ENCODE measurements at places on chromosomes 3 and 15.

- DNase-seq, result no peak
These were observed 1006.7 kb upstream of the NR2F2 start for GRCh38 chr15:95323796-95324195.

DNA sequence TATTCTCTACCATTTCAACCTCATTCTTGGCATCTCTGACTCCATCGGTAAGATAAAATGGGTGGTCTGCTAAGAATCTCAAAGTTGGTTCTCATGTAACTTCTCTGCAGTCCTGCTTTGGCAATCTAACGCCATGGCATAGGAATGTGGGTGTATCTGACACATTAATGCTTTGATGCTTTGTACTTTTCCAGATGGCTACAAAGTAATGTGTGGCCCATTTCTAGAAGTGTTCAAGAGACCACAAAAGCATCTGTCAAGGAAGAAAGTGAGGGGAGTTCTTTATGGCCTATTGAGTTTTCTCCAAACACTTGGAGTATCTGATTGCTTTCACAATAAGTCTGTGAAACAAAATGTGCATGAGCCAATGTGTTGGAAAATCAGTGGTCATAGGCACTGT is 339.9 kb upstream of the TGFBR2 start:
- no peak for DNase-seq

GRCh38 chr3:150419076-150419868 is 11.2 kb downstream of the TSC22D2 start:
- no peak for DNase-seq

GRCh38 chr3:71528816-71529215 is 54.7 kb downstream of the FOXP1 start:
- no peak for DNase-seq

- no peak for DNase-seq
These were observed 59.4 kb upstream of the TFRC start for GRCh38 chr3:196141052-196141865.

DNA sequence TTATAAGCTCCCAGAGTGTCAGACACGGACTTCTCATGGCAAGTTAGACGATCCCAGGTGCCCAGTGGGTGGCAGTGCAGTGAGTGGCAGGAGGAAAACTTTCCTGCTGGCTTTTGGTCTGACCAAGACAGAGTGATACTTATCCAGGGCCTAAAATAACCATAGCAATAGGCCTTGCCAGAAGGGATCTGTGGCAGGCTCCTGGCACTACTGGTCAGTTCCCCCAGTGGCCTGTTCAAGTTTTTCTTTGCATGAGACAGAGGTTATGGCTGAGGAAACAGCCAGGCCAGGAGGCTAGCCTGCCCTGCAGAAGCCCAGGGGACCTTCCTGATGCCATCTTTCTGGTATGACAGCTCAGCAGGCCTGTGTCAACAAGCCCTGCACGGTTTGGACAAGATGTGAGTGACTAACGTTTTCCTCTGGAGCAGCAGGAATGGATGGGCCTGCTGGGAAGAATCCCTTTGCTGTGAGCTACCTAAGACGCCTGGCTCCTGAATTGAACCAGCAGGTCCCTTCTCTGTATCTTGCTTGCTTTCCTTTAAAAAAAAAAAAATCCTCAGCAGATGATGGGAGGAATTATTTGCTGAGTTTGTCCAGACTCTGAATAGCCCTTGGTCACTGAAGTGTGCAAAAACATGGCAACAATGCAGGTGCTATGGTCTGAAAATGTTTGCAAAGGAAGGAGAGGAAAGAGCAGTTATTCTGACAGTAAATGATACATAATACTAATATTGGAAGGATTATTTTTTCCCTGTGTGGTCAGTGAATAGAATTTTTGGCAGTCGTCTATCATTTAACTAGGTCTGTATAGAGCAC is 18.0 kb downstream of the SCG5 start:
- DNase-seq, result no peak

GRCh38 chr3:54506603-54507002 is 384.3 kb downstream of the CACNA2D3 start:
- peak; percentile 22 for DNase-seq

DNA sequence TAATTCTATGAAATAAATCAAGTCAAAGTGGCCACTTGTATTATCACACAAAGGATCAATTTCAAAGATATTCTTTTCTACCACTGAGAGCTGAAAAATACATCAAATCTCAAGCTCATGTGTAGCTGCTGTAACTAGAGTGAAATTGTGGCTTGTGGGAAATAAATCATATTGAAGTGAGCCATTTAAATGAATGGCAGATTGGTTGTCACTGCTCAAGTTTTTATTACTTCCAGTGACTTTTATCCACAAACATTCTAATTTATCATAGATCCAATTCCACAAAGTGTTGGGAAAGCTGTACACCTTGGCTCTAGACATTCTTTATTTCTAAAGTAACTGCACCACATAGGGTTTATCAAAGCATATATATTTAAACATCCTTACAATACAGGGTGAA is 285.4 kb downstream of the CNTN3 start:
- no peak for DNase-seq

- DNase-seq, result no peak
These were observed 204.2 kb downstream of the NFKBIZ start for GRCh38 chr3:102053375-102053989.

DNA sequence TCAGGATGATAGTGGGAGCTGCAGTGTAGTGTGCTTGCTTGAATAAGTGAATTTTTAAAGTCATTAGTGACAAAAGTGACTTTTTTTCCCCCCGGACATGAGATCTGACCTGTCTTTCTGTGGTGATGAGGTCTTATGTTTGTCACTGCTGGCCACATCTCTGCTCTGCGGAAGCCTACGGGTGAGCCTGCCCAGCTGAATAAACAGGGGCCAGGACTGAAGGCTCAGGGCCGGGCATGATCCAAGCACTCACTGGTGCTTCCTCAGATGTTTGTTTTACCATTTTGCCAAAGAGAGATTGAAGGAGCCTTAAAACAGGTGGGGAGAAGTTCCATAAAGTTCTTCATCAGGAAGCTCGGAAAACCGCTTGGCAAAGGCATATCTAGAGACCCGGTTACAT is 35.0 kb downstream of the RPL39L start:
- DNase-seq, result no peak

GRCh38 chr15:67024998-67025368 is 40.4 kb upstream of the SMAD3 start:
- no peak for DNase-seq

DNA sequence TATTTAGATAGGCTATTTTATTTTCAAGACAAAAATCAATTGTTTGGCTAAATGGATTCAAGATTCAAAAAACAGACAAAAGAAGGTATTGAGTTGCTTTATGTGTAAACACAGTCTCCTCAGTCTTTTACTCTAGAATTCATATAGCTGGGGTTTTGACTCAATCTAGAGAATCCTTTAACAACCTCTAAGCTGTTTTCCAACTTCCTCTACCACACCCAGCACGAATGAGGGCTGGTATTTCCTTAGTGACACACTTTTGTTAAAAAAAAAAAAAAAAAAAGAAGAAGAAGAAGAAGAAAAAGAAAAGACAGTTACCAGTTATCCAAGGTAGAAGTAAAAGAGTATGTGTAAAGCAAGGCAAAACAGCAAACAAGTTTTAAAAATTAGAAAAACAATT is 732.8 kb upstream of the GOLIM4 start:
- no peak for DNase-seq

DNA sequence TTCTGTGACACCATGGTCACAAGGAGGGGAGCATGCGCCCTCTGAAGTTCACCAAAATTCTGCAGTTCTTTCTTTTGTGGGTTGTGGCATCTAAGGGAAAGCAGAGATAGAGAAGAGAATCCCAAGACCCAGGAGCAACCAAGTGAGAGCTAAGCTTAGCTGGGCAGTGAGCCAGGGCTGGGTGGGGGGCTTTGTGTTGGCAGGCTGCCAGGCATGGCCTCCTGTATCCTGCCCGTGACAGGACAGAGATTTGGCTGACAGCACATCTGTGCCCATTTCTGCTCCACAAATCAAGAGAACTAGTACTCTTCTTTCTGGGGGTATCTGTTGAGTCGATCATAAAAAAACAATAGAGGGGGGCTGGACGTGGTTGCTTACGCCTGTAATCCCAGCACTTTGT is 66.2 kb downstream of the NMNAT3 start:
- no peak for DNase-seq

DNA sequence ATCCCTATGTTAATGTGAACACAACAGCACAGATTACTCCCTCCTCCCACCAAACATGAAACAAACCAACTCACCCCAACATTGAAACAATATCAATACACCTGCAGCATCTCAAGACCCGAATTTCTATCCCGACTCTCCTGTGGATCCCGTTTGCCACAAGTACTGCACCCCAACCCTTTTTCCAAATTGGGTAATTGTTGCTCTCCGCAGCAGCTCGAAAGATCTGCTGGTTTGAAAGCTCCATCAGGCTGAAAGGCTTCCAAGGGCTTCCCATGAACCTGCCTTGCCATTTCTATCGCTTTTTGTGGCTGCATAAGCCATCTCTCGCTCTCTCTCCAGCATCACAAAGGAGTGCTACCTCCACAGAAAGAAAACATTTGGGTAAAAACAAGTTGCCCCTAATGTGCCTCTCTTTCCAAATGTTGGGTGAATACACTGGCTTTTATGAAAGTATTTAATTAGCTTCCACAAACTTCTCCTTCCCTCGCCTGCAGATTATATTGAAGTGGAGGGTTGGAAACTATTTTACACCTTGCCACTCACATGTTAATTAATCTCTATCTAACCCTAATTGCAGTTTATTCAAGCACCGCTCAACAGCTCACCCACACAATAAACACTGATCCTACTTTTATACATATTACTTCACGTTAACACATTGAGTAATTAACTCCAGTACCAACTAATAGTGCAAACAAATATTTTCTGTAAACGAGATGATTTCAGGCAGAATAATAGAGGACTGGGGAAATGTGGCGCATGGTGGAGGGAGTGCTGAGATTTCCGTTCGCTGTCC is 2.5 kb upstream of the FEZF2 start:
- no peak for DNase-seq

- DNase-seq, result no peak
These were observed 220.9 kb downstream of the SLC9A9 start for GRCh38 chr3:143627336-143627735.

DNA sequence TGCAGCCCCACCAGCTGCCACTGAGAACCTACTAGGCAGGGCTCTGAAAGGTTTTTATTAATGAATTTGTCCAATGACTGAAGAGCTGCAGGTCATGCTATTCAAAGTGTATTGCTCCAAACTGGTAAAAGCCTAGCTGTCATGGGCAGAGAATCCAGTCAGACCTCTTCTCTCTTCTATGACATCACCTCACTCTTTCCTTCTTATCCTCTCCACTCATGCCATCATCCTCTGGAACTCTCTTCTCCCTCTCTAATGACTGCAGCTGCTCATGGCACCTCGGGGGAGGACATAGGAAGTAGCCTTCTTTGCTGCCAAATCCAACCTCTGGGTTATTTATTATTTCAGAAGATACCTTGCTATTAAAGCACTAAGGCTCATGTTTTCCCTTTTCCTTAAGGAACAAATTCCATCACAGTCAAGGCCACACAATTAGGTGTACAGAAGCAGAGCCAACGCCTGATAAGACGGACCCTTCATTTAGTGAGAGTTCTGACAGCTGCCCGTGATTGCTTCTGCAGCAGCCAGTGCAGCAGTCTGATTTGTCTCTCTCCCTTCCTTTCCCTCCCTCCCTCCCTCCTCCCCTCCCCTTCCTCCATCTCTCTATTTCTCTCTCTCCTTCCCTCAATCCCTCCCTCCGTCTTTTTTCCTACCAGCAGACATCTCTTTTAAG is 87.0 kb upstream of the ONECUT1 start:
- DNase-seq, result no peak

DNA sequence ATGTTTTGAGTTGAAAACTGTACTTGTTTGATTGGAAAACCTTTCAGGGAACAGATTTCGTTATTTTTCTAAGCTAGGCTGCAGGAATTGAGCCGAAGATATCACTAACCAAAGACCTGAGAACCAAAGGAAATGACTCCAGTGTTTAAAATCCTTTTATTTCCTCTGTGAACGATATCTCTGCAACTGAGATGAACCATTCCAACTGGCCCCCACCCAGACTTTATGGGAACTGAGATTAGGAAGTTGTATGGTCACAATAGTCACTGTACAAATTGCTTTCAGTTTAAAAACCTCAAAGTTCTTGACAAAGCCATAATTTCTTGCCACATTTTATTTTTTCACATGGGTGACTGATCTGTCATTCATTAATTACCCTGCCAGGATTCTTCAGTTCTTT is 232.4 kb downstream of the RBMS3 start:
- no peak for DNase-seq

DNA sequence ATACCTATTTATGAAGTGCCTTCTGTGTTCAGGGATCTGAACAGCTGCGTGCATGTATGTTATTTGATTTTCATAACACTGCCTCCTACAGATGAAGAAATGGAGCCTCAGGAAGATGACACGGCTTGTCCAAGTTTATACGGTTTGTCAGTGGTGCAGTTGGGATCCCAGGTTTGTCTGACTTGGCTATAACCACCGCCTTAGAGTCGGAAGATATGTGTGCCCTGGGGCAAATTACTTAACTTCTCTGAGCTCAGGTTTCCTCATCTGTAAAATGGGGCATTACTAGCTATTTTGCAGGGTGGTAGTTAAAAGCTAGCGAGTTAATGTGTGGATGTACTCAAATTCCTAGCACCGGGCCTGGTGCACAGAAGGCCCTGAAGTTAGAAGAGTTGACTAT is 54.1 kb upstream of the ANP32A start:
- DNase-seq, result no peak

- DNase-seq, result no peak
These were observed 13.0 kb upstream of the HDC start for GRCh38 chr15:50278496-50278895.

GRCh38 chr3:167110901-167111300 is 269.2 kb downstream of the ZBBX start:
- DNase-seq, result no peak

- no peak for DNase-seq
These were observed 5.7 kb downstream of the GPR27 start for GRCh38 chr3:71759401-71759800.

GRCh38 chr3:27533261-27533607 is 49.0 kb upstream of the SLC4A7 start:
- no peak for DNase-seq

GRCh38 chr3:106117490-106117858 is 248.7 kb upstream of the CBLB start:
- no peak for DNase-seq

DNA sequence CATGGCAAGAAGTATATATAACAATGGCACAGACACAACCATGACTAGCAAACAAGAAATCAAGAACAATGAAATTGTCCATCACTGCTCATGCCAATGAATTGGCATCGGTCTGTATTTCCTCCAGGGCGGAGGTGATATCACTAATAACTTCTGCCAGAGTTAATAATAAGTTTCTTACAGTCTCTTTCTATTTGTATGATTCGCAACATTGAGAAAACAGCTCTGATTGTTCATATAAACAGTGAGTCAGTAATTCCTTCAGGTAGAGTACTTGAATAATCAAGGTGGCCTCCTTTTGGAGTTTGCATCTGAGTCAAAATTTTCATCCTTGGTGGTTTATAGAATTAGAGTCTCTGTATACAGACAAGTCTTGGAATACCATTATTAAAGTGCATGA is 8.3 kb upstream of the SPICE1 start:
- no peak for DNase-seq

Measured in vagina (tissue), 2 donors.